Karpas-422 (cell line): ENCODE measurements at places on chromosomes 5 and 9.

DNA sequence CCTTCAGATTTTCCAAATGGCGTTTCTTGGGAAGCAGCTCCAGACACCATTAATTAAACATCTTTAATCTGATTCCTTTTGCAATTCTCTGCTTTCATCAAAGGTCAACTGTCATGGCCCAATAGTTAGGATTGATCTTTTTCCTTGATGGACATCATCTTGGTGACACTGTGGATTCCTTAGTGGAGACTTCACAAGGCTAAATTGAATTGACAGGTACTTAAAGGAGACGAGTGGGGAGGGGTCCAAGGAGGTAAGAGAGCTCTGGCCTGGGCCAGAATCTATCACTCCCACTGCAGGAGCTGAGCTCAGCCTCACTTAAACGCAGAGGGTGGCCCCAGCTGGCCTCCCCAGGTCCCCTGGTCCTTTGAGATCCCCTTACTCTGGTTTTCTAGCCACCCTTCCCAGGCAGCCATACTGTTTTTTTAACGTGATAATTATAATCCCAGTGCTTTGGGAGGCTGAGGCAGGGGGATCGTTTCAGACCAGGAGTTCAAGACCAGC, 9.9 kb upstream of the HMCN2 start:
- H3K36me3 ChIP-seq: no peaks in the 10 kb centered on the region
- no peak for DNase-seq
- no peak overlapping the region for H3K27ac ChIP-seq
- H3K4me1 ChIP-seq: no peaks in the 10 kb centered on the region
- no peaks in the 10 kb centered on the region for H3K27me3 ChIP-seq

DNA sequence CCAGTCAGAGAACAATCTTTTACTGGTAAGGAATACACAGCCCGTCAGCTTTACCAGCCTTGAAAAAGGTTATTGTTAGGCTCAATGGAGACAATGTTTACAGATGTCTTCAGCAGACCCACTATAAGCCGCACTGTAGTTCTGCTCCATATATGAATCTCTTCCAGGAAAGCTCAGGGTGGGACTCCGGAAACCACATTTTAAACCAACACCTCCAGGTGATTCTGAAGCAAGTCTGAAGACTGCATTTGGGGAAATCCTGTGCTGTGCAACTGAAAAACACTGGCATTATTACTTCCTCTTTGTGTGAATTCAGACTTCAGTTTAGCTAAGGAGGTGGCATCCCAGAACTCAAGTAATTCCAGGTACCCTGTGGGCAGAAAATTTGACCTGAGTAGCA, 3.5 kb downstream of the GZMK start:
- no peaks in the 10 kb centered on the region for H3K36me3 ChIP-seq
- DNase-seq: no peak
- no peaks in the 10 kb centered on the region for H3K4me1 ChIP-seq
- no peaks in the 10 kb centered on the region for H3K27me3 ChIP-seq
- H3K4me3 ChIP-seq: no peak overlapping the region

- no peak for DNase-seq
- H3K36me3 ChIP-seq: 0 out of 2 replicates have a peak, but pooled peaks cover 5% of the 10 kb centered on the region
- H3K27me3 ChIP-seq: no peaks in the 10 kb centered on the region
- H3K4me3 ChIP-seq: no peak overlapping the region
Observed at GRCh38 chr9:136203408-136204144, 1.4 kb downstream of the LHX3 start.

DNA sequence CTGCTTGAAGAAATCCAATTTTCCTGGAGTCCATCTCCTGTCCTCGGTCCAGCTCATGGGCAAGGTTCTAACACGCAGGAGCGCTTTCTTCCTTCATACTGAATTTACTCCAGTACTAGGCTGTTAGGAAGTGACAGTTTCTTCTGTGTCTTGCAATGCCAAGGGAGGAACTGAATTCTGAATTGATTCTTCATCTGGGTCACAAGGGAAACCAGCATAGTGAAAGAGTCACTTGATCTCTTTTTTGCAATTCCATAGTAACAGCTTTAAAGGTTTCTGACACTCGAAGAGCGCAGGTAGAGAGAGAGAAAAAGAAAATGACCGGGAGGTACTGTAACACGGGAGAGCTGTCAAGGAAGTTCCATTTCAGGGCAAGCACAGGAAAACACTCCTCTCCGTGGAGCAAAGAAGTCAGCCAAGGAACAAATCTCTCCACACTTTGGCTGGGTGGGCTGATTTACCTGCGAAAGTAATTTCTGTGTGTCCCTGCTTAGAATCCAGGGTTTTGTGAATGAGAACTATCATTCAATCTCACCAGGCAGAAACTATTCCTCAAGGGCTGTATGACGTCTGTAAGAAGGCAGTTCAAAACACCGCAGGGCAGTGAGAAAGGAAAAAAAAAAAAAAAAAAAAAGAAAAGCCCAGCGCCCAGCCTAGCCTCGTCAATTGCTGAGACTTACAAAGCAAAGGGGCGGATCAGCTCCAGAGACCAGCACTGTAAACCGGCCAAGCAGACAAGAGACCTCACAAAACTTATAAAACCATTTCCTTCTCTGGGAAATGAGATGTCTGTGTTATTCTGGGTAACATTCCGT, 617.8 kb downstream of the PDE4D start:
- H3K36me3 ChIP-seq: no peaks in the 10 kb centered on the region
- no peak for DNase-seq
- H3K4me3 ChIP-seq: no peak overlapping the region
- no peaks in the 10 kb centered on the region for H3K4me1 ChIP-seq
- no peak overlapping the region for H3K27ac ChIP-seq

DNA sequence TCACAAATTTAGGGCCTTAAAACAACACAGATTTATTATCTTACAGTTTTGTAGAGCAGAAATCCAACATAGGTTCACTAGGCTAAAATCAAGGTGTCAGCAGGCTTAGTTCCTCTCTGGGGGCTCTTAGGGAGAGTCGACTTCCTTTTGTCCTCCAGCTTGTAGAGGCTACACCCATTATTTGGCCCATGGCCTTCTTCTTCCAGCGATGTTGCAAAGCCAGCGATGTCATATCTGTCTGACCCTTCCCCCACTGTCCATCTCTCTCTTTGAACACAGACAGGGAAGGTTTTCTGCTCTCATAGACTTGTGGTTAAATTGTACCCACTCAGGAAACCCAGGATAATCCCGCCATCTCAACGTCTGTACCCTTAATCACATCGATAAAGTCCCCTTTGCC, 60.3 kb upstream of the SHB start:
- H3K27me3 ChIP-seq: peaks cover 4% of the 10 kb centered on the region; the same call in 1 of the 2 replicates
- H3K36me3 ChIP-seq: no peaks in the 10 kb centered on the region
- H3K27ac ChIP-seq: no peak overlapping the region
- no peak for DNase-seq

DNA sequence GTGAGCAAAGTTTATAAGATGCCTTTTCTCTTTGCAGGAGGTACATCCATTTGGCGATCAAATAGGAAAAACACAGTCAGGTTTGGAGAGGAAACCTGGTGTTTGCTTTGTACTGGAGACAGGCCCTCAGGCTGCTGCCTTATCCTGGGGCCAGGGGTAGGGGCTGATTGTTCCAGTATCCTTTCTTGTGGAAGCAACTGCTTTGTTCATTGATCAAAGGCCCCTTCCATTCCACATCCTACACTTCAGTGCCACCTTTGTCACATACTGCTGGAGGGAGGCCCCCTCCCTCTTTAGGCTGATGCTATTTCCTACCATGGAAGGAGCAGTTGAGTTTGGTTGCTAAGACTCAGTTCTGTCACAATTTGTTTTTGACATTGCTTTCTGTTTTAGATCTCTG, 778.1 kb downstream of the TLR4 start:
- H3K36me3 ChIP-seq: no peaks in the 10 kb centered on the region
- DNase-seq: no peak
- H3K4me1 ChIP-seq: no peaks in the 10 kb centered on the region
- H3K4me3 ChIP-seq: no peak overlapping the region
- H3K27me3 ChIP-seq: no peaks in the 10 kb centered on the region

- no peak overlapping the region for H3K27ac ChIP-seq
- DNase-seq: no peak
- no peaks in the 10 kb centered on the region for H3K27me3 ChIP-seq
- H3K36me3 ChIP-seq: no peaks in the 10 kb centered on the region
- peaks cover 2% of the 10 kb centered on the region for H3K4me1 ChIP-seq
- no peak overlapping the region for H3K4me3 ChIP-seq
Observed at GRCh38 chr5:393846-394275, 49.1 kb upstream of the EXOC3 start.
